ENCODE measurements at places on chromosomes 5 and 9.

- DNase-seq: no peak
These were observed 108.3 kb upstream of the RGS7BP start for GRCh38 chr5:64397552-64397951.

DNA sequence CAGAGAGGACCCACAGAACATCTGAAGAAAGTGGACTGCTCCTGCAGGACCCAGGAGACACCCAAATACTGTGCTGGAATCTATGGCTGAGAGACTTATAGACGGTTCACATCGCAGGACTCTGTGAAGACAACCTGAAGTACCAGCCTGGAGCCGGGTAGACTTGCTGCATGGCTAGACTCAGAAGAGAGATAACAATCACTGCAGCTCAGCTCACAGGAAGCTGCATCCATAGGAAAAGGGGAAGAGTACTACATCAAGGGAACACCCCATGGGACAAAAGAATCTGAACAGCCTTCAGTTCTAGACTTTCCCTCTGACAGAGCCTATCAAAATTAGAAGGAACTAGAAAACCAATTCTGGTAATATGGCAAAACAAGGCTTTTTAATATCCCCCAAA lies 26.5 kb upstream of the TRIM36 start:
- DNase-seq: no peak

- DNase-seq: no peak
These were observed 189.8 kb downstream of the TLE1 start for GRCh38 chr9:81499594-81499993.

DNA sequence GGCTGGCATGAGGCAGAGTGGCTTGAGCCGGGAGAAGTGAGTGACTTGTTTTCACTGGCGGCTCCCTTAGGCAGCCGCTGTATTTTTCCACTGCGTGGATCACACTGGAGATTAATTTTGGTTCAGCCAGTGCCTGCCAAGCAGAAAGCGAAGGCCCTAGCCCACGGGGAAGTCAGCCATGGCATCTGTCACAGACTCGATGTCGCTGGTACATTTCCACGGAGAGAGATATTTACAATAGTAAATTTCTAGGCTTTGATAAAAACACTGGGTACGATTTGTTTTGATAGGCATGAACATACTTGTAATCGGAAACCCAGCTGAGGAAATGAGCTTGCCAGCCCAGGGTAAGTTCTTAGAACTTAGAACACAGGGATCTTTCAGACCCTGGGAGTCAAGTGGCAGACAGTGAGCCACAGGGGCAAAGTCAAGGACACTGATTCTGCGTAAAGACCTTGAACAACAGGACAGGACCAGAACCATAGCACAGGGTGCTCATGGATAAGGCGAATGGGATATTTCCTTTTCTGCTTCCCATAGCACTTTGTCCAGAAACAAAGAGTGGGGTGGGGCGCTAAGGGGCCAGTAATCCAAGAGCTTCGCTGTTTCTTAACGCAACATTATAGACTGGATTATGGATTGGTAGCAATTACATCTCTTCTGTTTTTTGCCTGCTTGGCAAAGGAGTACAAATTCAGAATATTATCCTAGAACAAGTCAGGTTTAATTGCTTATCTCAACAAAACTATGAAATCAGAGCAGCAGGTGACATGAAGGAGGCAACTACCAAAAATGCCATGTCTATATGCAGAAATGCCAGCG lies 4.5 kb downstream of the DUSP1 start:
- DNase-seq: no peak

DNA sequence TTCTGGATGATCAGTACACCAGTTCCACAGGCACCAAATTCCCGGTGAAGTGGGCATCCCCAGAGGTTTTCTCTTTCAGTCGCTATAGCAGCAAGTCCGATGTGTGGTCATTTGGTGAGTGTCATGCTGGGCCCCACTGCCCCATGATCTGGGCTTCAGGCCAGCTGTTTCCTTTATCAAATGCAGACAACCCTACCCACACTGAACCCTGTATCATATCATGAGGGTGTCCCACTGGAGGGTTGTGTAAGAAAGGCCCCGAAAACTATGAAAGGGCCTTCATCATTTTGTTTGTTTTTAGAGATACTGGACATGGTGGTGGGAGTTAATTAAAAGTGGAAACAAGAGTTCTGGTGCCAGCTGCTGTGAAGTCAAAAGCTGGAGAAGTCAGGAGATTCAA lies 20.0 kb upstream of the CYFIP2 start:
- DNase-seq: no peak
